ENCODE measurements at places on chromosomes 2 and 18.

- DNase-seq = no peak
Measured at GRCh38 chr2:46865181-46865970, 50.2 kb downstream of the MCFD2 start.

- DNase-seq = no peak
Measured at GRCh38 chr2:70202236-70202806, 11.5 kb upstream of the C2orf42 start.

- DNase-seq = no peak
Measured at GRCh38 chr2:194343167-194343566, 1313.9 kb upstream of the SLC39A10 start.

GRCh38 chr2:25105336-25106085 lies 62.9 kb downstream of the POMC start:
- DNase-seq = peak; percentile 72

DNA sequence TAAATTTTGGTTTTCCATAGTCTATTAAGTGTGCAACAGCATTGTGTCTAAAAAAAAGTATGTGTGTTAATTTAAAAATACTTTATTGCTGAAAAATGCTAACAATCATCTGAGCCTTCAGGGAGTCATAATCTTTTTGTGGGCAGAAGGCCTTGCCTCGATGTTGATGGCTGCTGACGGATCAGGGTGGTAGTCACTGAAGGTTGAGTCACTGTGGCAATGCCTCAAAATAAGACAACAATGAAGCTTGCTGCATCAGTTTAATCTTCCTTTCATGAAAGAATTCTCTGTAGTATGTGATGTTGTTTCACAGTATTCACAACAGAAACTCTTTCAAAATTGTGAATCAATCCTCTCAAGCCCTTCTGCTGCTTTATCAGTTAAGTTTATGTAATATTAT lies 31.3 kb downstream of the HDHD2 start:
- DNase-seq = peak; percentile 45

GRCh38 chr2:127589358-127589757 lies 53.9 kb downstream of the MYO7B start:
- no peak for DNase-seq

DNA sequence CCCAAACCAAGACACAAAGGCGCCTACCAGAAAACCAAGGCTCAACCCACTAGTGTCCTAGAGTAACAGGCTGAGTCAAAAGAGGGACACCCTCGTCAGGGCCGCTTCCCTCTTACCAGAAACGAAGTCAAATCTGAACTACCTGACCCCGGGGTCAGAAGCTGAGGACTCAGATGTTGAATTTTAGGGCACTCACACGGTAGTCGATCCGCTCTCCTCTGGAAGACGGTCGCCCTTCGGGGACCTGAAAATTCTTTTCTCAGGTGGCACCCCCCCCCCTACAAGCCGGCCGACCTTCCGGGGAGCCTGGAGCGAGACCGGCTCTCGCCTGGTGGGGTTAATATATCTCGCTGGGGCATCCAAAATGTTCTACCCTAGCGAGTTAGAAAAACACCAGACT lies 121.1 kb upstream of the KCNJ3 start:
- no peak for DNase-seq

- no peak for DNase-seq
Measured at GRCh38 chr2:25867396-25868003, 10.8 kb downstream of the ASXL2 start.

- no peak for DNase-seq
Measured at GRCh38 chr2:168371273-168372019, 84.6 kb upstream of the CERS6 start.

GRCh38 chr2:9430316-9431293 lies 7.2 kb downstream of the CPSF3 start:
- peak; percentile 66 for DNase-seq

GRCh38 chr2:81942876-81943275 lies 1638.3 kb upstream of the LRRTM1 start:
- DNase-seq = no peak

GRCh38 chr2:231336236-231336635 lies 59.3 kb upstream of the B3GNT7 start:
- no peak for DNase-seq

DNA sequence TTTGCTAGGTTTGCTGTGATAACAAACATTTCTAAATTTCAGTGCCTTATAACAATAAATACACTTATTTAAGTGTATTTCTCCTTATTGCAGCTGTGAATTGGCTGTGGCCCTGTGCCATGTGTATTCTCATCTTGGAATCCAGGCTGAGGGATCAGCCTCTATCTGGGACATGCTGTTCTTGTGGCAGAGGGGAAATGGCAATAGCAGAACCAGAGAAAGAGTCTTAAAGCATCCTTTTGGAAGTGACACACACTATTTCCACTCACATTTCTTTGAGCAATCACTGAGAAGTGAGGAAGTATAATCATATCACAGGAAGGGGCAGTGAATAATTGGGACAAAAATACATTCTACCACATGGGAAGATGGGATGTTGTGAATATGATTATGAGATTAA lies 66.2 kb upstream of the PROKR1 start:
- DNase-seq = peak; percentile 64

- peak; percentile 34 for DNase-seq
Measured at GRCh38 chr2:127638361-127639110, 7.4 kb upstream of the GPR17 start.

DNA sequence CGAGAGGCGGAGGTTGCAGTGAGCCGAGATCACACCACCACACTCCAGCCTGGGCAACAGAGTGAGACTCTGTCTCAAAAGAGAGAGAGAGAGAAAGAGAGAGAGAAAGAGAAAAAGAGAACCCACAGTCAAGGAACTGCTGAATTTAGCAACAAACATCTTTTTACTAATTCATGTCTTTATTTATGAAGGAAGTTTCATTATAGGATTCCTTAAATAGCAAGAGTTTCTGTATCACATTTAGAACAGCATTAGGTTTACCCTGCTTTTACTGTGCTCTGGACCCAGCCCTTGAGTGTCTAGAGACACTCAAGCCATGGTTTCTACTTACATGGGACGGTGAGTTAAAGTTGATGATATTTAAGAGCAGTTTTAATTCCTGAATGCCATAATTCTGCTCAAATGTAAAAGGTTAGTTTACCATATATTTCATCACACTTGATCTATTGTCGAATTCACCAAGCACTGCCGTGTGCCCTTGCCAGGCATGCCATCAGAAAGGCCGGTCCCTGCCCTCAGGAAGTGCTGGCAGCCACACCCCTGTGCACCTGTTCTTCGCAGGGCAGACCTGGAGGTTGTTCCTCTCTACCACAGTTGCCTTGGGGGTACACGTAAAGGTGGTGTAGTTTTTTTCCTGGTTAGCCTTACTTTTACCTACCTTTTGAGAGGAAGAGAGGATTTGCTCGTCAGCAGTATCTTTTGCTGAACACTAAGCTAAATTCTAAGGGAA lies 153.3 kb downstream of the LDLRAD4 start:
- no peak for DNase-seq

- no peak for DNase-seq
Measured at GRCh38 chr18:35038881-35039491, 2.2 kb upstream of the MAPRE2 start.

DNA sequence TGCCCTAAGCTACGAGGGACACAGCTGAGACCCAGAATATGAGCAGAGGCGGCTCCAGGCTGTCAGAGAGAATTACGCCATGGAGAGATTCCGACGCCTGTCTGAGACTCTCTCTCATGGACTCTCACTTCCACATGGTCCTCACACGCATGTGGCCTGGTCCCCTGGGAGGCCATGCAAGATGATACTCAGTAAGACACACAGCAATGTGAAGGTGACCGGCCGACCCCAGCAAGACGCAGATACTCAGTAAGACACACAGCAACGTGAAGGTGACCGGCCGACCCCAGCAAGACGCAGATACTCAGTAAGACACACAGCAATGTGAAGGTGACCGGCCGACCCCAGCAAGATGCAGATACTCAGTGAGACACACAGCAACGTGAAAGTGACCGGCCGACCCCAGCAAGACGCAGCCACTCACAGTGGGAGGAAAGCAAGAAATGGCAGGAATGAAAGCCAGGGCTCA lies 400.8 kb upstream of the MYT1L start:
- DNase-seq = no peak

DNA sequence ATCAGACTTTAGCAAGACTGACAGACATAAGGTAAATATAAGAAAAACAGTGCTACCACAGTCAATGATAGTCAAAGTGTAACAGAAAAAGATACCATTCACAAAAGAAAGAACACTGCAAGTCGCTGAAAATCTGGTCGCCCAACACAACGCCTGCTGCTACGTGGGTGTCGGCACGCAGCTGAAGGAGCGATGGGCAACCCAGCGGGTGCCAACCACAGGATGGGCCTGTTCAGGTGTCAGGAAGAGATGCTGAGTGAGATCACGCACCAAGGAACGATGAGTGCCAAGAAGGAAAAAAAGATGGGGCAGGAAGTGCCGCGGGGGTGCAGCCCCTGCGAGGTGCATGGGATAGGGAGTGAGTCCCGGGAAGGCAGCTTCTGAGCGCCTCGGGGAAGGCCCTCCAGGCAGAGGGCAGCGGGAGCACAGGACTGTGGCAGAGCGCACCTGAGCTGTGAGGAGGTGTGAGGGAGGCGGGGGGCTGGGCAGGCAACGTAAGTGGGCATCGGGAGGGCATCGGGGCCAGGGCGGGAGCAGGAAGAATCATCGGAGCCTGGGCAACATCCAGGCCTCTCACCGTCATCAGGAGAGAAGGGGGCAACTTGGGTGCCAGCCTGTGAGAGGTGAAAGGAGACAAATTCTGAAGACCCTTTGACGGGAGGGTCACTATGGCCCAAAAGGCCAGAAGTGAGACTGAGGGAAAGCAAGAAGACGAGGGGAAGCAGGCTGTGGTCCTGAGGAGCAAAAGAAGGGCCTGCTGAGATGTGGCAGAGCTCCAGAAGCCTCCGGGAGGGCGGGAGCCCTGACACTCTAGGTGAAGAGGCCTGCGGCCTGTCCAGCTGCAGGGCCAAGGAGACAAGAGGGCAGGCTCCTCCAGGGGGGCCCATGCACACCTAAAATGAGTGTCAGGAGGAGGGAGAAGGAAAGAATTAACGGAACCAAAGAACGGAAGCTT lies 14.8 kb upstream of the MTERF4 start:
- DNase-seq = no peak

GRCh38 chr2:16635791-16636699 lies 29.6 kb downstream of the CYRIA start:
- DNase-seq = peak; percentile 63

DNA sequence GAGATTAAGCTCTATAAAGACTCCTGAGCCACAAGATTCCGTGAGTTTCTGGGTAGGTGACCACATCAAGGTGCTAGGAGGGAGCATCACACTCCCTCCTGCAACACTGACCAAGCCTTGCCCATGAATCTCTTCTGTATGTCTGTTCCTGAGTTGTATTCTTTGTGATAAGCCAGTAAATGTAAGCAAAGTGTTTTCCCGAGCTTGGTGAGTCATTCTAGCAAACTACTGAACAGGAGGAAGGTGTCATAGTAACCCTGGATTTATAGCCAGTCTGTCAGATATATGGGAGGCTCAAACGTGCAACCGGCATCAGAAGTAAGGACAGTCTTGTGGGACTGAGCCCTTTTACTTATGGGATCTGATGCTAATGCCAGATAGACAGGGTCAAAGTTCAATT lies 346.1 kb upstream of the KYNU start:
- peak; percentile 61 for DNase-seq

GRCh38 chr18:40957533-40958070 lies 997.4 kb upstream of the PIK3C3 start:
- peak; percentile 14 for DNase-seq

GRCh38 chr2:2095360-2096093 lies 235.5 kb downstream of the MYT1L start:
- no peak for DNase-seq

DNA sequence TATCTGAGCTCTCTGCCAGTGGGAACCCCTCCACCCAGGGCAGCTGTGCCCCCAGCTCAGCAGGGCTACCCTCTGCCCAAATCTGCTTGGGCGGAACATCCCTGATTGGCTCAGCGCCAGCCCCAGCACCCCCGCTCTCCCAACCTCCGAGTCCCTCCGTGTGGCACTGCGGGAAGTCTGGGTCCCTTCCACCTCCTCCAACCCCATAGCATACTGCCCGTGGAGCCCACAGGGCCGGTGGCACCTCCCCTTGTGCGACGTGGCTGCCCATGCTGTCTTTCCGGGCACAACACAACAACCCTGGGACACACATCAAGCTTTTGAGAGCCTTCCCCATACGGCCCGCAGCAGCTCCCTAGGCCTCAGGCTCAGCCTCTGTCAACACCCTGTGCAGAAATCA lies 55.8 kb upstream of the NCK2 start:
- DNase-seq = no peak

DNA sequence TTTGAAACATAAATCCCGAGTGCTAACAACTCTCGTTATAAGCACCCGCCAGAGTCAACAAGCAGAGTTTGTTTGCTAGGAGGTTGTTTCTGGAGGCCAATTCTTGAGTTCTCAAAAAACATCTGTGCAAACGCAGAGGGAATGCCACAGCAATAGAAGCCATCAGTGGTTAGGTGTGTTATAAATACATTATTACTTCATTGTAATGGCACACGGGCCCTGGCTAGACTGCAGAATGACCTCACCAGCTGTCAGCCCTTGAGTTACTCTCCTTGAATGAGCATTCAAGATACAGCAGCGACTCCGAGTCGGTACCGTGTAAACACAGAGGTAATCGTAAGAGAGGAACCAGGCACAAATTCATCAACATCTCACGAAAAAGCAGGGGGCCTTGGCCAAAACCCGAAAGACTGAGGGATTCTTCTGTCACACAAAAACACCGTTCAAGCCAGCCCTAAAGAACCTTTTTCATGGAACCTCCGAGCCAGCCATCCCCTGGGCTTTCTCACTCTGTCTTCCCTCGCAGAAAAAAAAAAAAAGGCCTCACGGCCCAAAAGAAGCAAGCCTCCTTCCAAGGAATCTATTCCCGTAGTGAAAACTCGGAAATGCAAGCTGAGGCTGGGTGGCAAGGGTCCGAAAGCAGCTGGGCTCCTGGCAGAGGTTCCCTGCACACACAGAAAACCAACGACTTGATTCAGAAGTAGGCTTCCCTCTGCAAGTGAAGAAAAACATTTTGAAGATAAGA lies 133.7 kb upstream of the MEIS1 start:
- DNase-seq = peak; percentile 2

GRCh38 chr2:223723954-223724411 lies 113.4 kb downstream of the AP1S3 start:
- DNase-seq = no peak

GRCh38 chr2:10408649-10409579 lies 39.2 kb downstream of the ODC1 start:
- peak; percentile 67 for DNase-seq

GRCh38 chr2:233384015-233384414 lies 29.7 kb downstream of the DGKD start:
- DNase-seq = no peak

Measured in iris pigment epithelial cell (primary cell).